ENCODE measurements at places on chromosomes 1 and 21.

DNA sequence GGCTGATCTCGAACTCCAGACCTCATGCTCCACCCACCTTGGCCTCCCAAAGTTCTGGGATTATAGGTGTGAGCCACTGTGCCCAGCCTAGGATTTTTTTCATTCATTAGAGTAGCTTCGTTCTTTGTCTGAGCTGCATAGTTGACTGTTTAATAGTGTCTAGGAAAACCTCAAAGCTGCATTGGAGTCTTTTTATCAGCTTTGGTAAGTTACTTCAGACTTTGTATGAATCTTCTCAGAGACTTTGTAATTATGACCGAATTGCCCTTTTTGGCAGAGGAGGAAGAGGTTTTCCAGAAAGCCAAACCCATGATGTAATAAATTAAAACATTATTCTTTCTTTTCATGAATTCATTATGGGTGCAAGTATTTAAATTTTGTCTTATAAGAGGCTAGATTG lies 5.1 kb downstream of the DNAJB4 start:
- peak; percentile 18 for DNase-seq

GRCh38 chr1:26907071-26907917 lies 6.5 kb downstream of the NR0B2 start:
- peak; percentile 69 for DNase-seq

DNA sequence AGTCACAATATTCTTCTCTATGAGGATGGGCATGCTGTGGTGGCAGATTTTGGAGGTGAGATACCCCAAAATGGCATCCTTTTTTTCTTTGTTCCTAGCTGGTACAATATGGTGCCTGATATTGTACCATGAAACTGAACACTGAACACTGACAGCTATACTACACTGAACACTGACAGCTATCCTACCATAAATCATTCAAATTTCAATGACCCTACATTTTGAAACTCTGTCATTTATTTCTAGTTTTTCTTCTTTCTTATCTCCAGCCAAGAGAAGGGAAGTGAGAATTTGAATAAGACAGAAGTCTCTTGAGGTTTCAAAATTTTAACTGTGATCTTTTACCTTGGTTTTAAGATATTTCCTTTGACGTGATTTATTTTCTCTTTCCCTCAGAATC lies 76.3 kb downstream of the LRRC53 start:
- DNase-seq = no peak

DNA sequence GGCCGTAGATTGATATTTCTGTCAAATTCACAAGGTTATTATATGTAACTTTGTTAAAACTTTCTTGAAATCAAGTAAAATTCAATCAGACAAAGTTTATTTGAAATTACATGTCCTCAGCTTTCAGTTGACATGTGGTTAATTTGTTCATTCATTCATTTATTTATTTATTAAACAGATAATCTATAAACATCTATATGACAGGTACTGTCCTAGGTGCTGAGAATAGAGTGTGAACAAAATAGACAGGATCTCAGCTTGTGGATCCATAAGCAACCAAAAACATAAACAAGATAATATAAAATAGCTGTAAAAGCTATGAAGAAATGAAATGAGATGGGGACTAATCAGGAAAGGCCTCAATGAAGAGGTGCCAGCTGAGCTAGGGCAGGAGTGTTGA lies 72.0 kb downstream of the LRRC8D start:
- no peak for DNase-seq

- no peak for DNase-seq
These were observed 7.4 kb downstream of the SLC30A2 start for GRCh38 chr1:26038477-26038876.

- no peak for DNase-seq
These were observed 147.7 kb upstream of the DNAH14 start for GRCh38 chr1:224781800-224782199.

DNA sequence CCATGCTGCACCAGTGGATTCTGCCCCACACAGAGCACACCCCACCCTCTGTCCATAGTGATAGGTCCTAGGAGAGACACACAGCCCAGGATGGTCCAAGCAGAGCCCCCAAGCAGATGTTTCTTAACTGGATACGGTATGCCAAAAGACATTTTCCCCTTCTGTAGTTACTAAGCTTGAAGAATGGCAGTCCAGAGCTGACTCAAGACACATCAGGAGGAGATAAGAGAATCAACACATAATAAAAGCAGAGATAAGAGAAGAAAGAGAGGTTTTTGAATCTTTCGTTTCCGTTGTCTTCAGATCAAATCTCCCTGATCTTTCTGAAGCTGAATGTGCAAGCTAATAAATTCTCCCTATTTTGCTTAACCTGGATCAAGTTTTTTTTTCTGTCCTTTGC lies 21.8 kb upstream of the CASQ2 start:
- DNase-seq = no peak

GRCh38 chr1:183293241-183293640 lies 107.2 kb downstream of the LAMC2 start:
- no peak for DNase-seq
